ENCODE measurements at places on chromosomes 1 and 21.

- no peak for DNase-seq
Observed at GRCh38 chr1:100545855-100546254, 7.9 kb downstream of the GPR88 start.

DNA sequence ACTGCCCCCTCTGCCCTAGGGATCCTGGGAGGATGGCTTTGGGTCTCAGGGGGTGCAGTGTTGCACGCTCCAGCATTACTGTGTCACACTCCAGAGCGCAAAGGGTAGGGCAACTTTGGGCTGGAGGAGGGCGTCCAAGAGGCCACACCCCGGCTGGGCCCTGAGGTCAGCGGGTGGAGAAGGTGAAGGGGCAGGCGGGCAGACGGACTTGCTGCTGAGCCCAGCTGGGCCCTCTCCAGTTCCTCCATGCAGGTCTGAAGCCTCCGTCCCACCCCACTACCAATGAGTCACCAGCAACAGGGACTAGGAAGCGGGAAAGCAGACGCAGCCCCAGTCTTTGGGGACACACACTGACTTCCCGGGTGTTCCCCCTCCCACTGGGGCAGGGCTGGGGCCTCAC, 116.0 kb downstream of the CASZ1 start:
- no peak for DNase-seq

DNA sequence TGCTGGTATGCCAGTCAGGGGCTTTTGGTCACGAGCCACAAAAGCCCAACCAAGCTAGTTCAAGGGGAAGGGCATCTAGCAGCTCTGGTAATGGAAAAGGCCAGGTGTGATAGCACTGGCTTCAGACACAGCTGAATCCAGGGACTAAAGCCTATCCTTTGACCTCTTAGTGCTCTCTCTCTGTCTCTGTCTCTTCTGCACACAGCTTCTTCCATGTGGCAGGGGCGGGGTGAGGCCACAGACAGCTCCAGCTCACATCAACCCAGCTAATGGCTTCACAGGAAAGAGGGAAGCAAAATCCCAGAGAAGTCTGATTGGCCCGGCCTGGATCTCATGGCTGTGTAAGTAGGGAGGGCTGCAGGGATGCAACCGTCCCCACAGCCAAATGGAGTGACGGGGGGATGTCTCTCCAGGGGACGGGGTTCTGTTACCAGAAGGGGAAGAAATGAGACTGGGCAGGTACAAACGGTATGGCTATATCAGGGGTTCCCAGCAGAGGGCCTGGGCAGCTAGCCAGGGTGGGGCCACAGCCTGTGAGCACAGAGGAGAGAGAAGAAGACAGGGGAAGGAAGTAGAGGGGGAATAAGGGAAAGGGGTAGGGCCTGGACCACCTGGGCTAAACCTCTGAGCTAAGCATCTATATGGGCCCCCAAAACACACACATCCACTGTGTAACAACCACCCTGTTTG, 42.4 kb downstream of the FBXO2 start:
- DNase-seq = no peak

GRCh38 chr1:244552336-244552735, 91.3 kb downstream of the CATSPERE start:
- no peak for DNase-seq

DNA sequence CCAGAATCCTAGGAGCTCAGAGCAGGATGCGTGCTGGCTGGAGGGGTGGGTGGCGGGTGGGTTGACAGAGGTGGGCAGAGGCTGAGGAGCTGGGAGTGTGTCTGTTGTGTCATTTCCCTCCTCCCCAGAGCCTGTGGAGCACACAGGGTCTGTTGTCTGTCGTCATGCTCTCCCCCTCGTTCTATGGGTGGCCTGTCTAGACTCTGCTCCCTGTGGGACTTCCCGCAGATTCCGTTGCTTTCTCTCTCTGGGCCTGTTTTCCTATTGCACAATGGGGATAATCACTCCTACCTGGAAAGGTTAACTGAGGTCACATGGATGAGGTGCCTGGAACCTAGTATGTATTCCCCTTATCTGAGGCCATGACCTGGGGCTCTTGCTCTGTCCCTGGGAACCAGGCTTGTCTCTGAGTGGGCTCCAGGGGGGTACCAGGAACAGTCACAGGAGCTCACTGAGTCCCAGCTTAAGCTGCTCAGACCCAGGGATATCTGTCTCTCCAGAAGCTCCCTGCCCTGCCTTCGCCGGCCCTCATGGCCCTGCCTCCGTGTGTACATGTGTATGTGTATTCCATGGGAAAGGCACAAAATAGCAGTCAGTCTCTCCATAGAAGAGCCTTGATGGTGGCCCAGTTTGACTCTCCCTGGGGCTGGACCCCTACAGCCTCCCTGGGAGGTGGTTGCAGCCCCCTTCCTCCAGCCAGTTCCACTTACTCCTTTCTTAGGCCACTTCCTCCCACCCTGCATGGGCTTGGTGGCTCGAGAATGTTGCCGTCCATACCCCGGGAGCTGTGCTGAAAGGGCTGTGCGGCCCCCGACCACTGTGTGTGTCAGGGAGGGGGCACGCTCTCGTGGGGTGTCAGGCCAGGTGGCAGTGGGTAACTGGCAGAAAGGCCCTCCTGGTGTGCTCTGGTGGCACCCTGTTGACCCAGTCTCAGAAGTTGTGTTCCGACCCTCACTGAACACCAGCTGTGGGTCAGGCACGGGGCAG, 17.9 kb downstream of the PTPRF start:
- no peak for DNase-seq

Measured in activated CD4-positive, CD25-positive, alpha-beta regulatory T cell (primary cell).